ENCODE measurements at places on chromosomes 13 and 19. TPM values are rescaled to one million over a fixed set of nuclear protein-coding genes. Genes with fewer than 3 reads are reported as not detected.

DNA sequence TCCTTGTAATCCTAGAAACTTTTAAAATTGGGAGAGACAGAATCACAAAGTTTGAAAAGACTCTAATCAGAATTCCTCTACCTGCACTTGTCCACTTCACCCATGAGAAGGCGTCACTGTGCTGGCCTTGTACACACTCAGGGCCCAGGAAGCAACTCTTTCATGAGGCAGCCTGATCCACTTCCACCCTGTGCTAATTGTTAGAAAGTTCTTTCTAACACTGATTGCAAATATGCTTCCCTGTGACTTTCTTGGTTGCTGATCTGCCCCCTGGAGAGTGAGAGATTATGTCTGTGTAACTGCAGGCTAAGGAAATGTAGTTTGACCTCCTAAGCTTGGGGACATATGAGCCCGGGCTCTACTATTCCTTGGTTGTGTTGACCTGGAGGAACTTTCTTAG lies 494.6 kb downstream of the MYO16 start:
- no peak for DNase-seq

DNA sequence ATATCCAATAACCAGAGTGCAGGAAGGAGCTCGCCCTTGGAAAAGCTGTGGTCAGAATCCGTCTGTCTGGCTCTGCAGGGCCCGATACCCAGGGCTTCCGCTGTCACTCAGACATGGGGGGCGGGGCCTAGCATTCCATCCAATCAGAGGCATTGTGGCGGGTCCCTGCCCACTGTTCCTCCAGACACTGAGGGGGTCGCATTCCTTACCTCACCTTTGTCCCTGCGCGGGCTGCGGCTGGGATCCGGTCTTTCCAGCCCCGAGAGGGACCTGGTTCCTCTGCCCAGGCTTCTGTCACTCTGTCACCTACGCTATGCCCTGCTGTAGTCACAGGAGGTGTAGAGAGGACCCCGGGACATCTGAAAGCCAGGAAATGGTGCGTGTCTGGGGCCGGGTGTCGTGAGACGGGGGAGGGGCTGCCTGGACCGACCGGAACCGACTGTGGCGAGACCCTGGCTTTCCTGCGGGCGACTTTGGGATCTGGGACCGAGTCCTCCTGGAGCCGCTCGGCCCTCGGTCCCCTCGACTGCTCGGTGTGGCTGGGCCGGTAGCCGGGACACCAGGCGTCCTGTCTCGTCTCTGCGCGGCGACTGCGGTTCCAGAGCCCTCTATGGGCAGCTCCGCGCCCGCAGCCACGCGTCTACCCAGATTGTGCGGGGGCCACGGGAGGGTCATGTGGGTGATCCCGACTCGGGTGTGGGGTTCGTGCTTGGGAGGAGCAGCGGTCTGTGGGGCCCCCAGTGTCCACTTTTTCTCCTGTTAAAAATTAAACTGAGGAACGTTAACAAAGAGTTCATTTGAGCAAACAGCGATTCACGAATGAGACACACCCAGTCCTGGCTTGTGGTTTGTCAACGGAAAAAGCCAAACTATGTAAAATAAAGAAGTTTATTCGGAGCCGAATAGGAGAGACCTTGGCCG lies at the start of gene ZNF69:
TSS of gene ZNF69 (plus strand) at position 172 of the 921 bp plus-strand sequence. CDS start at position 314, 142 bp downstream.
- peak; percentile 53 for DNase-seq

- DNase-seq, result no peak
These were observed 33.9 kb downstream of the SPATA13 start for GRCh38 chr13:24194447-24194846.

GRCh38 chr13:19864024-19864745 lies 736 bp upstream of the ZMYM5 start:
- DNase-seq, result peak; percentile 69

DNA sequence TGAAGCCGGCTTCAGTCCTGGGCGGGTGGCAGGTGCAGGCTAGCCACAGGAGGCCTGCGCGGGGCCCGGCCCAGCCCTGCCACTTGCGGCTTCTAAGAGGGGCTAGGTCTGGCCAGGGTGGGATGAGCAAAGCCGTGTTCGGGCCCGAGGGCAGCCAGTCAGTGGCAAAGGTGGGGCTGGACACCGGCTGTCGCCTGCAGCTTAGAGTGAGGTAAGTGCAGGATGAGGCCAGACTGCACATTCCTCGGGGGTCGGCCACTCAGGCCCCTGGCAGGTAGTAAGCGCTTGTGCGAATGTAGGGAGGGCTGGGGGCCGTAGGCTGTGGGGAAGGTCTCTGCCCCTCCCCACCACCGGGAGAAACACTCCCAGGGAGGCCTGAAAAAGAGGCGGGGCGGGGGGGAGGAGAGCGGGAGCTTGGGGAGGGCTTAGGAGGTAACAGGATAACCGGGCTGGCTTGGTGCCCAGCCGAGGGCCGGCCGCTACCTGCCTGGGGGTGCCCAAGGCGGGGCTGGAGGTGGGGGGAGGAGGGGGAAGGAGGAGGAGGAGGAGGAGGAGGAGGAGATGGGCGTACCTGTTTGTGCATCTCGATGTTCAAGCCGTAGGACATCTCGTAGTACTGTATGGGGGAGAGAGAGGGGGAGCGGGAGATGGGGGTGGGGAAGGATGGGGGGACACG lies 6.4 kb downstream of the TLE5 start:
- no peak for DNase-seq

GRCh38 chr13:50529154-50529882 lies 314.2 kb downstream of the DLEU7 start:
- no peak for DNase-seq

Gene GJB6
- 6.0 TPM for total RNA-seq

Gene SYCN
- total RNA-seq, result not detected

Gene MYBPC2
- 0.28 TPM for total RNA-seq

Gene LILRA1
- not detected for total RNA-seq

Gene APOC4
- not detected for total RNA-seq

Gene CADM4
- 0.60 TPM for total RNA-seq

Measured in activated CD4-positive, alpha-beta memory T cell treated with anti-CD3 and anti-CD28 coated beads, Interleukin-2, amount 10 ng/mL, durations not matched to agents 7 days and 5 days (primary cell).